ENCODE measurements at places on chromosomes 3 and 15.

GRCh38 chr3:175233957-175234940 lies 375.1 kb downstream of the NAALADL2 start:
- no peak for DNase-seq

DNA sequence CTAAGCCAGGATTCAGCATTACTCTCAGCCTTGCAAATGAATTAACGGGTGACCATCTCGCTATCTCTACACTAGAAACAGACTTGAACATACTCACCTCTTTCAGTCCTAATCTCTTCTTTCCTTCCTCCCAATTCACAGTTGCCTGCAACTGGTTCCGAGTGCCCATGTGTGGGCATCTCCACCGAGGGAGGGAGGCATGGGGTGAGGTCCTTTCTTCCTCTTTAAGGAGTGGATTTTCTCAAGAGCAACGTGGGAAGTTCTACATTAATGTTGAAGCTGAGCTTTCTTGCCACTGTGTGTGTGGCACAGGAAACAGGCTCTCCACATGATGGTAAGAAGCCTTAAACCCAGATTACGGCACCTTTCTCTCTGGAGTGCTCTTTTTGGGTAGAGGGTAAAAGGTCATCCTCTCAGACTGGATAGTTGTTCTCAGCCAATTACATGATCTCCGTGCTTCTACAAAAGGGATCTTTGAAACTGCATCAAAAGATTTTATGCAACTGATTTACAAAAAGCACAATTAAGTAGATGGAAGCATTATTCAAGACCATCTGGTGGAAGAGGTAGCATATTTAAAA lies 286.8 kb upstream of the NR2F2 start:
- DNase-seq: no peak

DNA sequence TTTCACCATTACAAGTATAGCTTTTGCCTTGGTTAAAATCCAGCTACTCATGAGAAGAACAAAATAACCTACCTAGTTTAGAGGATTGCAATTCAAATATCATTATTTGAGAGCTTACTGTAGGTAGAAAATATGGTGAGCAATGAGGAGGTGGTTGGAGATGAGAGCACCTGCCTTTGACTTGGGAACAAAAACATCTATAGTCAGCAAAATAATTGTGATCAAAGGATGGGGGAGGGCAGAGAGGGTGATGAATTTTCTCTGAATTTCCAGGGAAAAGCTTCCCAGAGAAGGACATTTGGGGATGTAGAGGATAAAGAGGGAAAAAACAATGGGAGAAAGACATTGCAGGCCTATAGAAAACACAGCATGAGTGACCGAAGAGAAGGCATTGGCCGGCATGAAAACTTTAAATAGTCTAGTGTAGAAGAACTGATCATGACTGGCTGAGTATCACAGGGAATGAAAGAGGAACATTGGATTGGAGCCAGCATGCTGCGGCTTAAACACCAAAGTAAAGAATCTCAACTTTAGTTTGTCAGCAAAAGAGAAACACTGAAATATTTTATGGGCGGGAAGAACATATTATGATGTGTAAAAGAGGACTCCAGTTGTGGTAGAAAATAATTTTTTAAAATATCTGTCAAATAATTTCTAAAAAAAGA lies 581.3 kb downstream of the UNC13C start:
- no peak for DNase-seq

- no peak for DNase-seq
Observed at GRCh38 chr15:99090011-99090699, 14.7 kb upstream of the SYNM start.

DNA sequence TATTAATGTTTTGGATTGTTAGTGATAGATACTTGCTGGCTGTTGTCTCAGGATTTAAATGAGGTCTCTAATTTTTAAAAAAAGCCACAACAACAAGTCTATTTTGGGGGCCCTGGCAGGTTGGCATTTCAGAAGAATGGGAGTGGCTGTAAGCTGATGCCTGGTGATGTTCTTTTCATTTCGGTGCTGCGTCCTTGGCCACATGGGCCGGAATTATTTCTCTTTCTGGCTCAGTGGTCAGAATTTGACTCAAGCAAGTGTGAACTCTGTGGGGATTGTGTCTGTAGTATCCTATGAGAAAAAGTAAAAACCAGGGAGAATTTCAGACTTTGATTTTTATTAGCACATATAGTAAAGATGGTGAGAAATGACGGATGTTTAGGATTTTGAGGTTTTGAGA lies 203.0 kb downstream of the AKAP13 start:
- no peak for DNase-seq
